ENCODE measurements at places on chromosomes 2 and 18.

DNA sequence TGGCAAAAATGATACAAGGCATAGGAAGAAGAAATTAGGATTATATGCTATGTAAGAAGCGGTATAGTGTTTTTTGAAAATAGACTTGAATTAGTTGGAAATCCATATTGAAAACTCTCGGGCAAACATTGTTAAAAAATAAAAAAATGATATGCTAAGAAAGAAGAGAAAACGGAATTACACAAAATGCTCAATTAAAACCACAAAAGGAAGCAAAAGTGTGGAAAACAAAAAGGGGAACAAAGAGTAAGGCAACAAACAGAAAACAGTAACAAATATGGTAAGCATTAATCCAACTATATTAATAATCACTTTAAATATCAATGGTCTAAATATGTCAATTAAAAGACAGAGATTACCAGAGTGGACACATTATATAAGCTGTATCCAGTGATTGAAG lies 58.4 kb downstream of the TXNL1 start:
- no peak for DNase-seq

GRCh38 chr2:220175967-220176366 lies 548.5 kb downstream of the SLC4A3 start:
- no peak for DNase-seq

DNA sequence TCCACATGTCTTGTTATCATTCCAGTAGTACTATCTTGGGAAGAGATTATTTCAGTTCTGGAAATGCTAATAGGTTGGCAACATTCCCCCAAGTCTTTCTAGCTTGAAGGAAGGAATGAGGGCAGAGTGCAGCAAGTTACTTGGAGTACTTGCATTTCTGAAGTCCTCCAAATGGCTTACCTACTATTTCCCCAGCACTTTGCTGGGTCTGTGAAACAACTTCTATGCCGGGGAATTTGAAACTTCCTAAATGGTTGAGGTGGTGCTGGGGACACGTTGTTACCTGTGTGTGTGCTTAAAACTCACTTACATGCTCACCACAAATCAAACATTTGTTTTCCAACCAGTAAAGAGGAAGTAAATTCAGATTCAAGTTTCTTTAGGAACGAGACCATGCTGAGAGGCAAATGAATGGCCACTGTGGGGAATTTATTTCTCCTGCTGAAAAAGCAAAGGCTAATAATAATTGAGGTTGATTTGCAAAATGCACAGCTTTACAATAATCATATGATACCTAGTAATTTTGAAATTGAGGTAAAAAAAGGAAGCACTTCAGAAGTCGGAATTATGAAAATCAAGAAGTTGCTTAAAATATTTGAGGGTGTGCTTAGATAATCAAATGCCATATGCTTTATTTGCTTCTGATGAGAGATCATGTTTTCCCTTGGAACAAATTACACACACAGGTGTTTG lies 1167.7 kb upstream of the ZEB2 start:
- no peak for DNase-seq

DNA sequence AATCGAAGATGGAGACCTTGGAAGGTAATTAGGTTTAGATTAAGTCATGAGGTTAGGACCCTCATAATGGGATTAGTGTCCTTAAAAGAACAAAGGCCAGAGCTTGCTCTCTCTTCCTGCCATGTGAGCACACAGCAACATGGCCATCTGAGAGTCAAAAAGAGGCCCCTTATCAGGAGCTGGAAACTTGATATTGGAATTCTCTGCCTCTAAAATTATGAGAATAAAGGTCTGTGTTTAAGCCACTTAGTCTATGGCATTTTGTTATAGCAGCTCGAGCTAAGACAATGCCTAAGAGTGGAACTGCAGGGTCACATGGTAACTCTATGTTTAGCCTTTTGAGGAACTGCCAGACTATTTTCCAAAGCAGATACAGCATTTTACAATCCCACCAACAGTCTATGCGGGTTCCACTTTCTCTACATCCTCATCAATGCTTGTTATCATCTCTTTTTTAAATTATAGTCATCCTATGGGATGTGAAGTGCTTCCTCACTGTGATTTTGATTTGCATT lies 42.4 kb downstream of the THADA start:
- no peak for DNase-seq

GRCh38 chr2:224982910-224983711 lies 59.2 kb downstream of the DOCK10 start:
- DNase-seq: no peak

- no peak for DNase-seq
Measured at GRCh38 chr18:76450452-76451395, 44.3 kb downstream of the ZNF516 start.

DNA sequence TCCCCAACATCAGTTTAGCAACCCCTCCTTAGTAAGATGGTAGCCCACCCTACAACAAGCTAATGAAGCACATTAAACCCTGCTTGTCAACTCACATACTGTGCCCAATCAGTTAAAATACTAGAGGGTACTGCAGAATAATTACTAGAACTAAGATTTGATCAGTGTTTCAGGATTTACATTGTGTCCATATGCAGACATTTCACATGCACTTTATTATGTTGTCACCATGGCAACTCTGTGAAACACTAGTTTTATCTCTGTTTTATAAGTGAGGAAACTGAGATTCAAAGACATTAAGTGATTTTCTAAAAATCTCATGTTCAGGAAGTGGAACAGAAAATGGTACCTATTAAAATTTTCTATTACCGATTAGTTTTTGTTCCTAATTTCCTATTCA lies 61.7 kb downstream of the CYBRD1 start:
- no peak for DNase-seq

GRCh38 chr2:214139630-214140284 lies 271.1 kb upstream of the VWC2L start:
- no peak for DNase-seq

DNA sequence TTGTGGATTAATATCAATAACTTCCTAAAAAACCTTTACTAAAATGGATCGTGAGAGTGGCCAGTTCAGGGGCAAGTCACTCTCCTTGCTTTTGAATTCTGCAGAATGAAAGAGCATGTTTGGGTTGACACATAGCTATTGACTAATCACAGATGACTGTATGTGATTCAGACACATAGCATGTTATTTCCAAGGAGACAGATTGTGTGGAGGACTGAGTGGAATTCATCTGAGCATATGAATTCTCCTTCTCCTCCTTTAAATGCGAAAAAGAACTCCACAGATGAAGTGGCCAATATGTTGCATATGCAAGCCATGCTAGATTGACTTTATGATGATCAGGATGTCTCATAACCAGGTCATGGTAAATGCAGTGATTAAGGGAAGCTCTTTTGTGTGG lies 249.4 kb upstream of the FAM98A start:
- no peak for DNase-seq

DNA sequence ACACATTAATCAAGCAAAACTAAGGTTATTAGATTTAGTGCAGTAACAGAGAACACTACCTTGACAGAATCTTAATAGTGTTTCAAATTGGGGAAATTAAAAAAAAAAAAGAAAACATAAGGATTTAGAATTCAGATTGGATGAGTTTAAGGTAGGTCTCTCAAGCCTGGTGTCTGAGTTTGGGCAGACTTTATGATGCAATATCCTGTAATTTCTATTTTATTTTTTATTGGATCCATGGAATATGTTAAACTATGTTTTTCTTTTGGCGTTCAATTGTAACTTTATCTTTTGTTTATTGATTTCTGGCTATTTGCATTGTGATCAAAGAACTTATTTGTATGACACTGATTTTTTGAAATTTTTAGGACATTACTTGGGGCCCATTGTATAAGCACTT lies 394.1 kb upstream of the NETO1 start:
- DNase-seq: no peak

- no peak for DNase-seq
Measured at GRCh38 chr2:234977228-234977679, 25.4 kb downstream of the SH3BP4 start.

DNA sequence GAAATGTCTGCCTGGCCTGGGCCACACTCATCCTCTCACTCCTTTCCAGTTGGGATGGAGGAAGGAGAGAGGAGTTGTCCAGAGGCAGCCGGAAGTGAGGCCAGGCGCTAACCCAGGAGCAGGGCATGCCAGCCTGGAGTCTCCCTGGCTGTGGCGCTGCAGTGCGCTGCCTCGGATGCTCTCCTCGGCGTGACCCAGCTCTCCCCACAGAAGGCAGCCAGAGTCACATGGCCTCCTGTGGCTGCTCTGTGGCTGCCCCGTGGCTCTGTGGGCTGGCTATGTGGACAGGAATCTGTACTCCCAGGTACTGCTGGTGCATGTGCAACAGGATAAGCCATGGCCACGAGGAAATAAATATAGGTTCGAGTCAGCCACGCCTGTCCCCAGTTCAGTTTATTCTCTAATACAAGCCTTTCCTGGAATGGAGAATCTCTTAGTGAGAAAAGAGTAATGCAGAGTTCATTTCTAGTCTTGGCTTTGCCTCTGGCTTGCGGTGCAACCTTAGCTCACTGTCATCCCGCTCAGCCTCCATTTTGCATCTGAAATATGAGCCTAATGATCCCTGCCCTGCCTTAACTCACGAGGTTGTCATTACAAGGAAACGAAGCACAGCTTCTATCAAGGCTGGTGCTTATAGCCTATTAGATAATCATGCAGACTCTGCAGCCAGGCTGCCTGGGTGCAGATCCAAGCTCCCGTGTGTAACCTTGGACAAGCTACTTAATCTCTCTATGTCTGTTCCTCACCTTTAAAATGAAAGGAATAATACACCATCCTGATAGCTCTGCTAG lies 106.3 kb downstream of the ANTXR1 start:
- no peak for DNase-seq

GRCh38 chr2:6921321-6921922 lies 4.2 kb downstream of the RNF144A start:
- no peak for DNase-seq

DNA sequence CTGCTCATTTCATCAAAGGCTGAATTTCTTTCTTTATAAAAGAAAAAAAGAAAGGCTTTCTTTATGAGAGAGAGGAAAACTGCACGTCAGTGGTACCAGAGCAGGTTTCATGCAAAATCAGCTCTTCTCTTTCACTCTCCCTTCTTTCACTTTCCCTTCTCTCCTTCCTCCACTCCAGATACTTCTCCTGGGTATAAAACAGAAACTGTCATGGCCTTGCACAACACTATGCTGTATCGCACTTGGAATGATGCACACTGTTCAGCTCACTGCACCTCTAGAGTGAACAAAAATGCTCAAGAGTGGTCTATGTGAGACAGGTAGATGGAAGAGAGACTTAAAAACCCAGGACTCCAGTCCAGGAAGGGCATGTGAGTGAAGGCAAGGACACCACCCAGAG lies 73.8 kb downstream of the KLF7 start:
- no peak for DNase-seq

DNA sequence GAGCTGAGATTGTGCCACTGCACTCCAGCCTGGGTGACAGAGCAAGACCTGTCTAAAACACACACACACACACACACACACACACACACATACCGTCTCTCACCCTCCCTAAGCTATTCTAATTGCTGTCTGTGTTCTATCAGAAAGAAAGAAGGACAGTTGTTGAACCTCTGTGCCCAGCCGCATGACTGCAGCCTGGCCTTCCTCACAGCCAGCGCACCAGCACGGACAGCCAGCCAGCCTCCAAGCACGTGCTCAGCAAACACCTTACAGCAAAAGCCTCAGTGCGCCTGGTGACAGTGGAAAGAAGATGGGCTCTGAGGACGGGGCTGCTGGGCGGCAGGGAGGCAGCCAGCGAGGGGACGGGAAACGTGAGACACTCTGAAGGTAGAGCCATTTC lies 58.0 kb downstream of the ZNF516 start:
- no peak for DNase-seq

GRCh38 chr18:76471593-76471992 lies 23.4 kb downstream of the ZNF516 start:
- DNase-seq: no peak

DNA sequence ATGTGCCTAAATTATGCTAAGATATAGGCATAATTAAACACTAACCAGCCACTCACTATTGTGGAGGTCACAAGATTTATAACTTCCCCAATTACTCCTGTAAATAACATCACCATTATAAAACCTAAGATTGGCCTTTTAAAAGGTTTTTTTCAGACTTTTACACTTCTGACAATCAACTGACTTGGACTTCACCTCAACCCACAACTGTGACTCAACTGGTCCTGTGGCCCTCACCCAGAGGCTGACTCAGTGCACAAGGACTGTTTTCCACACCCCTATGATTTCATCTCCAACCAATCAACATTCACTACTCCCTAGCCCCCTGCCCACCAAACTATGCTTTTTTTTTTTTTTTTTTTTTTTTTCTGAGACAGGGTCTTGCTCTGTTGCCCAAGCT lies 11.6 kb downstream of the TTR start:
- DNase-seq: no peak

DNA sequence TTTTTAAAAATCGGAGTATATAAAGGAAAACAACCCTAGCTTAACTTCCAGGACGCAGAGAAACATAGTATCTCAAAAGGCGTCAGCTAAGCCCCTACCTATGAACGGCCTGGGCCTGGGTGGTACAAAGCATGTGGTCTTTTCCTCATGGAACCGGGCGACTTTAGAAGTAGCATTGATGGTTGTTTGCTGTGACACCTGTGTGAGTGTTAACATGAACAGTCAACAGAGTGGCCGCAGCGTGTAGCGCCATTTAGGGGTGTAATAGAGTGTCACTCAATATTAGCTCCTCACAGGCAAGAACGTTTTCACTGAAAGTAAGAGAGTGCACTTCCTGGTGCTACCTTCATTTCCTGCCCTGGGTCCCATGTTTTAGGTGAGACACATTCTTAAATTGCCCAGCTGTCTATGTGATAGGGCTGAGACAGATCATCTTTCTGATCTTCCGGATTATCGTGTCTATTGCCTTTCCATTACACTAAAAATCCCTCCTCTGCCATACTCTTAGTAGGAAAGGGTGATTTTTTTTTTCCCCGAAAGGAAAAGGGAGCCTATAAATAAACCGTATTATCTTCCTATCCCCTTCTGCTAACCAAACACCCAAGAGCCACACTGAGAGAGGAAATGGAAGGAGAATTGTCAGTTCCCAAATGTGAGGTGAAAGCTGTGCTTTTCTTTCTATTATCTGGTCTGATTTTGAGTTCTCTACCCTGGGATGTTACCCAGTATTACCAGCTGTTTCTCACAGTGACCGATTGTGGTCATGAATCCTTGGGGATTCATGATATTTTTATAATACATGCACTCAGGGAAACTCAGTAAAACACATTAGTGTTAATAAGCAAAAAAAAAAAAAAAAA lies 1.3 kb downstream of the GORASP2 start:
- DNase-seq: peak; percentile 43

DNA sequence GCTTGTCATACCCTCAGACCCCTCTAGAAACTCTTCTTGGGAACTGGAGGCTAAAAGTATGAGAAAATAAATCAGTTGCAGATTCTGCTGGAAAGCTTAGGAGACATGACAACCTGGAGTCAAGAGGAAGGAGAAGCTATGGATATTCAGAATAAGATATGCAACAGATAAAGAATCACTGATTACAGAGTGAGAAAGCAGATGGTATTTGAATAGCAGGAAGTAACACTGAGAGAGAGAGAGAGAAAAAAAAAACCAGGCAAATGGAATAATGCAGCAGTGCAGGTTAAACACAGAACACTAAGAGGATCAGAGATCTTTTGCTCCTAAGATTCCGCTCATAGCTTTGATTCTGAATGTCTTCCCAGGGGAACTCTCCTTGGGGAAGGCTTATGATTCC lies 1284.1 kb upstream of the NXPH2 start:
- no peak for DNase-seq
